ENCODE measurements at places on chromosomes 7 and 10.

GRCh38 chr10:49606981-49607535 is 3.1 kb upstream of the SLC18A3 start:
- peak; percentile 78 for DNase-seq

GRCh38 chr7:19352305-19352695 is 207.1 kb upstream of the FERD3L start:
- no peak for DNase-seq

- DNase-seq: no peak
Measured at GRCh38 chr10:127358337-127358736, 161.9 kb upstream of the INSYN2A start.

GRCh38 chr10:86100581-86101061 is 266.0 kb downstream of the GRID1 start:
- no peak for DNase-seq

DNA sequence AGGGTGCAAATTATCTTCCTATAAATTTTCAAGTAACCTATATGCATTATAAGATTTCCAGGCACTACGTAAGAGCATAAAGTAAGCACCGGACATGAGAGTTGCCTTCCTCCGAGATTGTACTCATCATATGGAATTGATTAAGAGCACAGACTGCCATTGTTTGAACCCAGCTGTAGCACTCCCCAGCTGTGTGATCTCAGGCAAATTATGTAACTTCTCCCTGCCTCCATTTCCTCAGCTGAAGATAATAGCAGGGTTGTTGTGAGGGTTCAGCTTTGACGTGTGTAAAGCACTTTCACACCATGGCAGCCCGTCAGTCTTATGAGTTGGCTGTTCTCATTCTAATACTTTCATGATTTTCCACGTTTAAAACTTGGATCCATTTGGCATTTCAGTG is 122.6 kb downstream of the ITIH5 start:
- DNase-seq: no peak

Measured in activated naive CD8-positive, alpha-beta T cell treated with anti-CD3 and anti-CD28 coated beads, Interleukin-2, amount 50 U/mL, for 24 hours (primary cell).